ENCODE measurements at places on chromosomes 4 and X. TPM values are rescaled to one million over a fixed set of nuclear protein-coding genes. Genes with fewer than 3 reads are reported as not detected.

DNA sequence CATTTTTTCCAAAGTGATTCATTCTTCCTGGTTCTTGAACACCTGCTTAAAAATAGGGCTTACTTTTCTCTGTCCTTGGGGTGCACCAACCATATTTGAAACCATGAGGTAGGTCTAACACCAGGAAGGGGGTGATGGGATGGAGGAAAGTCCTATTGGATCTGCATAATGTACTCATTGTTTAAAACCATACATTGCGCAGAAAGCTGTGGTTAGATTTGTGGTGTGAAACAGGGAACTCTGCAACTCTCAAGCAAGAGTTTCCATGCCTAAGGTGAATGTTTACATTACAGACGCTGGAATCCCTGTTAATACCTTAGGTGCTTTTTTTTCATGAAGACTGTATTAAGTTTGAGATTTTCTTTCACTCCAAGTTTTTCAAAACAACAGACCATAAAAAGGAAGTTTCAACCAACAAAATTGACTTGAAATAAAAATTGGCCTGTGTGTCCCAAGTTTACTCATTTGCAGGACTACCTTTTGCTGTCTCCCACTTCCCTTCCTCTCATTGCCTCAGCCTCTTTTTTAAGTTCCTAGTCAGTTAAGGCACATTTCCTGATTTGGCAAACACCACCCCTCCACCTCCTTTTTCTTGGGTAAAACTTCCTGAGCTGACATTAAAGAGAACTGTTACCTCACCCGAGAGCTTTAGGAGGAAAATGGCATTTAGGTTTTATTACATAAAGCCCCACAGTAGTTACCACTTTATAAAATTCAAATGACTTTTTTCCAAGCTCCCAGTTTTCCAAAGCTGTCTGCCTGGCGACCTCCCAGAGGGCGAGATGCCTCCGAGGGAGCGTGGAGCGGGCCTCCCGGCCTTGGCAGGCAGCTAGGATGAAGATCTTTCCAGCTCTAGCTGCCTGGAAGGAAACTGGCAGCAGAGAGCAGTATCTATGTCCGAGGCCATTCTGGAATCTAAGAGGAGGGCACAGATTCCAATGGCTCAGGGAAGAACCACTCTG lies 47.9 kb upstream of the RBPJ start:
- no peak for DNase-seq
- no peaks in the 10 kb centered on the region for H3K27me3 ChIP-seq
- no peaks in the 10 kb centered on the region for H3K36me3 ChIP-seq
- no peak overlapping the region for H3K4me3 ChIP-seq
- no peaks in the 10 kb centered on the region for H3K4me1 ChIP-seq
- peak overlapping the region; percentile 7 for H3K27ac ChIP-seq

GRCh38 chr4:2218436-2218835 lies 23.5 kb downstream of the HAUS3 start:
- peaks cover 9% of the 10 kb centered on the region for H3K4me1 ChIP-seq
- no peaks in the 10 kb centered on the region for H3K36me3 ChIP-seq
- H3K27ac ChIP-seq: no peak overlapping the region
- no peak for DNase-seq
- H3K4me3 ChIP-seq: no peak overlapping the region

DNA sequence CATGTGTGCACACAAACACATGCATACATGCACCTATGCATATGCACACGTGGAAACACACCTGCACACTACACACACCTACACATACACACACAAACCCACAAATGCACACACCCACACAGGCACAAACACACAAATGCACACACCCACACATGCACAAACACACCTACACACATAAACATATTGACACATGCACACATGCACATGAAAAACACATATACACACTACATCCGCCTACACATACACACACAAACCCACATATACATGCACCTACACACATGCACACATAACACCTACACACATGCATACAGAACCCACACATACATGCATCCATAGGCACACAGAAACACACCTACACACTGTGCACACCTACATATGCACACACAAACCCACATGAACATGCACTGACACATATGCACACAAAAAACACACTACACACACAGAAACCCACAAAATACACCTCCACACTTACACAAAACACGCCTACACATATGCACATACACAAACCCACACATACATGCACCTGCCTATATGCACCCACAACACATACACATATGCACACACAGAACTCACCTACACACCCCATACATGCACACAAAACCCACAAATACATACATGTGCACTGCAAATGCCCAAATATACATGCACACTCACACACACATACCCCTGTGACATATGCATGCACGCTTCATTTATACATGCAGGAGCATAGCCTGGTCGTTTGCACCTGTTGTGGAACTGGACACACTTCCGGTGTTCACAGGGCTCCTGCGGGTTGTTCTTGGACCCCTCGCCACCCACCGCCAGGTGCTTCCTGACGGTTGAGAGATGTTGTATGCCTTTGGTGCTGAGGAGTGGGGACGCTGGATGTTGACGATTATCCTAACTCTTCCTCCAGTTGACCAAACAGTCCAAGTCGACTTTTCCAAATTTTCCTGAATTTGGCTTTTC lies 22.1 kb downstream of the CD99 start:
- no peaks in the 10 kb centered on the region for H3K27me3 ChIP-seq
- DNase-seq: no peak
- peaks cover 14% of the 10 kb centered on the region for H3K4me1 ChIP-seq
- H3K36me3 ChIP-seq: peaks cover 16% of the 10 kb centered on the region
- H3K27ac ChIP-seq: no peak overlapping the region

DNA sequence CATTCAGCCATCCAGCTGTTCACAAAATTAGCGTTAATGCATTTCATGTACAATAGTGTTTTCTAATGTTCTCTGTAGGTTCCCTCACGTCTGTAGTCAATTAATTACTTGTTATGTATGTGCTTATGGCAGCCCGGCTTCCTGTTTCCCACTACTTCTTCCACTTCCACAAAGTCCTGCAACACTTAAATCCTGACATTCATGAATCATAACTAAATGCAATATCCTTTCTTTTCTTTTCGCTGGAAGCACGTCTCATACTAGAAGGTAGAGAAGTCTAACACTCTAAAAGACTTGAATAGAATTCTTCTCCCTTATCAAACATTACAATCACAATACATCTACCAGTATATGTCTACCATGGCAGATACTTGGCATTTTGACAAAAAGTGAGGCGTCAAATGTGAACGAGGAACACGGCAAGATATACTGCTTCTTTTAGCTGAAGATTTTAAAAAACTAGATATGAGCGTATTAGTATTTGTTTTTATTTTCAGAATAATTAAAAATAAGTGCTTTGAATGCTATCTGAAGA lies 239.0 kb upstream of the DIAPH2 start:
- H3K4me1 ChIP-seq: no peaks in the 10 kb centered on the region
- no peaks in the 10 kb centered on the region for H3K27me3 ChIP-seq
- DNase-seq: no peak
- H3K4me3 ChIP-seq: no peak overlapping the region
- H3K36me3 ChIP-seq: no peaks in the 10 kb centered on the region

Gene F9
- total RNA-seq: not detected

GRCh38 chr4:43332052-43332425 lies 439.5 kb downstream of the GRXCR1 start:
- H3K36me3 ChIP-seq: no peaks in the 10 kb centered on the region
- H3K27me3 ChIP-seq: no peaks in the 10 kb centered on the region
- H3K4me1 ChIP-seq: no peaks in the 10 kb centered on the region
- no peak overlapping the region for H3K27ac ChIP-seq
- DNase-seq: no peak

DNA sequence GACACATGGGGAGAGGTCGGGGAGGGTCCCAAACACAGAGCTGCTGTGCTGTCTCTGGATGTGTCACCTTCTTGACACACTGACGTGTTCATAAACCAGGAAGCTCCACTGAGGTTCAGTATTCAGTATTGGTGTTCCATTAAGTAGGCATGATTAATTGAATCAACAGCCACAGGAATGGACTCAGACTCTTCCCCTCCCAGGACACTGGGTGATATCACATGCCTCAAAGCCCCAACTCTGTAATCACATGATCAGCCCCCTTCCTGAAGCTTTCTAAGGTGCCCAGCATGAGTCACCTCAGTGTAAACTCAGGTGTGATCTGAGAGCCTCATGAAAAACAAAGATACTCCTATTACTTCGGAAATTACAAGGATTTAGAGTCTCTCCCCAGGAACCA lies 21.1 kb upstream of the HNRNPD start:
- H3K36me3 ChIP-seq: no peaks in the 10 kb centered on the region
- no peak for DNase-seq
- no peak overlapping the region for H3K27ac ChIP-seq
- H3K4me1 ChIP-seq: no peaks in the 10 kb centered on the region

Gene TBX22
- total RNA-seq: not detected

- H3K4me3 ChIP-seq: no peak overlapping the region
- H3K27ac ChIP-seq: no peak overlapping the region
- no peaks in the 10 kb centered on the region for H3K27me3 ChIP-seq
- peak; percentile 17 for DNase-seq
- no peaks in the 10 kb centered on the region for H3K4me1 ChIP-seq
Observed at GRCh38 chr4:170015285-170015684, 10.9 kb downstream of the MFAP3L start.

Gene EGF
- total RNA-seq: 0.37 TPM

- DNase-seq: no peak
- no peak overlapping the region for H3K27ac ChIP-seq
- no peaks in the 10 kb centered on the region for H3K36me3 ChIP-seq
- H3K4me1 ChIP-seq: no peaks in the 10 kb centered on the region
- no peak overlapping the region for H3K4me3 ChIP-seq
Observed at GRCh38 chrX:3320471-3321046, 25.9 kb downstream of the MXRA5 start.

Gene RBM10
- total RNA-seq: 14.9 TPM
